ENCODE measurements at places on chromosomes 16 and 17.

DNA sequence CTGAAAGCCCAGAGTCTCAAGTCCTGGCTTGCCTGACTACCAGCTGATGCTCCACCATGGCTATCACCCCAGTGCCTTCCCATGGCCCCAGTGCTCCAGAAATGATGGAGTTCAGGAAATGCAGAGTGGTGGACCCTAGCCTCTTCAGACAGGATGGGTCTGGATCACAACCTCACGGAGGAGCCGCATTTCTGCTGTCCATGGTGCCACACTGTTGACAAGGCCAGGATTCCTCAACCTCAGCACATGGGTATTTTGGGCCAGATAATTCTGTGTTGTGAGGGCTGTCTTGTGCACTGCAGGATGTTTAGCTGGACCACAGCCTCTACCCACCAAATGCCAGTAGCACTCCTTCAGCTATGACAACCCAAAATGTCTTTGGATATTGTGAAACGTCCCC, 6.7 kb upstream of the CRHR1 start:
- DNase-seq: no peak

- no peak for DNase-seq
Observed at GRCh38 chr16:9015489-9015888, 51.8 kb upstream of the USP7 start.

DNA sequence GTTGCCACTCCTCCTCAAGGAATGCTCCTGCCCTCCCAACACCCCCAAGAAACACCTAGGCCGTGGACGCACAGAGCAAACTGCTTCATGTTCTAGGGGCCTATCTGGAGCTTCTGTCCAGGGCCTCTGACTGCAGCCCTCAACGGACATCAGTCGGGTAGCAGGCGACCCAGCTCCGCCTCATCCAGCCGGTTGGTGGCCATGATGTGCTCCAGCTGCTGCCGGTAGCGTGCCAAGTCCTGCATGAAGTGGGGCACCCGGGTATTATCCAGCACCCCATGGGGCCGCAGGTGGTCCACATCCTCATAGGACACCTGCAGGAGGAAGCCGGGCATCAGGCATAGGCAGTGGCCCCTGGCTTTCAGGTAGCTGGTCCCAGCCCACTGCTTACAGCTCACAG, 6.3 kb downstream of the NOL3 start:
- DNase-seq: no peak

DNA sequence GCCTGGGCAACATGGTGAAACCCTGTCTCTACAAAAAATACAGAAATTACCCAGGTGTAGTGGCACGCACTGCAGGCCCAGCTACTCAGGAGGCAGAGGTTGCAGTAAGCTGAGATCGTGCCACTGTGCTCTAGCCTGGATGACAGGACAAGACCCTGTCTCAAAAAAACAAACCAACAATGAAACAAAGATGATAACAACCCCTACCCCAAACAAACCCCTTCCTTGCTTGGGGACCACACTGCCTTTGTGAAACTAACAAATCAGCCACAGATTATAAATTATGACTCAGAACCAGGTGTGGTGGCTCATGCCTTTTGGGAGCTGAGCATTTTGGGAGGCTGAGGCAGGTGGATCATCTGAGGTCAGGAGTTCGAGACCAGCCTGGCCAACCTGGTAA, 75.3 kb upstream of the RPH3AL start:
- DNase-seq: no peak

GRCh38 chr17:38575781-38576180, 30.0 kb downstream of the SRCIN1 start:
- no peak for DNase-seq

GRCh38 chr17:81807839-81808238, 3.9 kb downstream of the GCGR start:
- DNase-seq: no peak

- DNase-seq: peak; percentile 93
Observed at GRCh38 chr17:72120642-72121163, at the start of gene SOX9. SOX9 (plus strand) TSS chr17:72121020; CDS start chr17:72121392, 372 bp downstream.

GRCh38 chr16:65828296-65828695, 538.2 kb upstream of the CDH5 start:
- DNase-seq: no peak

- no peak for DNase-seq
Observed at GRCh38 chr17:6508519-6509030, 47.8 kb downstream of the PITPNM3 start.

GRCh38 chr17:62309396-62309795, 71.0 kb upstream of the EFCAB3 start:
- DNase-seq: no peak

DNA sequence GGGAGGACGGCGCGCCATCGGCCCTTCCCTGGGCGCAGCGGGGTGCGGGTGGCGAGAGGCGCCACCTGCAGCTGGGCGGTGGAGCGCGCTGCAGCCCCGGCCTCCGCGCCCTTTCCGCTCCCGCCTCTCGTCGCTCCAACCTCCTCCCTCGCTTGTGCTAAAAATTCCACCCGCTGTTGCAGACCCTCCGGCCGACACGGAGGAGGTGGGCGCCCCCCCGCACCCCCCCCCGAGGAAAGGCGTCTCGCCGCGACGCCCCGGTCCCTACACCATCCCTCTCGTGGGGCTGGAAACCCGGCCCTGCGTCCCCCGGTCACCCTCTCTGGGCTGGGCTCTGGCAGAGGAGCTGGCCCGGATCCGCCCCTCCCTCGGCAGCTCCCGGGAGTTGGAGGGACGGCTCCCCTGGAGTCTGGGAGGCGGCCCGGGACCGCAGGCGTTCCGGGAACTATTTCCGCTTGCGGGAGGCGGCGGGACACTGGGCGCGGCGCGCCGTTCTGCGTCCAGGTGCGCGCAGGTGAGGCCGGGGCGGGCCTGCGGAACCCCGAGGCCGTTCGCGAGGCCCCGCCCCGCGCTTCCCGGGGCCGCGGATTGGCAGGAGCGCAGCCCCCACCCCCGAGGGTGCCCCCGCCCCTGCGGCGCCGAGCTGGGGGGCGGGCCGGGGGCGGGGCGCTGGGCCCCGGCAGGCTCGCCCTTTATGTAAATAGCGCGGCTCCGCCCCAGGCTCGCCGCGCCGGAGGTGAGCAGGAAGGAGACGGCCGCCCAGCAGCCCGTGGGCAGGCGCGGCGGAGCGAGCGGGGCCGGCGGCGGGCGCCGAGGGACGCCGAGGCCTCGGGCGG, at the start of gene LLGL2:
TSS of gene LLGL2 (plus strand) at position 728 of the 836 bp plus-strand sequence. CDS start 17,730 bp downstream, outside the sequence.
- no peak for DNase-seq

- no peak for DNase-seq
Observed at GRCh38 chr17:1212946-1213345, 33.2 kb upstream of the ABR start.

DNA sequence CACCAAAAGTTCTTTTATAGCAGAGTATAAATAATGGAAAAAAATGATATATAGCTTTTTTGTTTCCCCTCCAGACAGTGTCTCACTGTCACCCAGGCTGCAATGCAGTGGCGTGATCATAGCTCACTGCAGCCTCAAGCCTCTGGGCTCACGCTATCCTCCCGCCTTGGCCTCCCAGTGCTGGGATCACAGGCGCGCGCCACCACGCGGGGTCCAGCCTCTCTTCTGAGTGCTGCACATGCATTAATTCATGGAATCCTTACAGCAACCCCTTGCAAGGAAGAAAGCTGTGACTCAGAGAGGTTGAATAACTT, 18.0 kb upstream of the ZNF629 start:
- DNase-seq: no peak

GRCh38 chr17:78613416-78613815, 36.2 kb upstream of the DNAH17 start:
- no peak for DNase-seq

DNA sequence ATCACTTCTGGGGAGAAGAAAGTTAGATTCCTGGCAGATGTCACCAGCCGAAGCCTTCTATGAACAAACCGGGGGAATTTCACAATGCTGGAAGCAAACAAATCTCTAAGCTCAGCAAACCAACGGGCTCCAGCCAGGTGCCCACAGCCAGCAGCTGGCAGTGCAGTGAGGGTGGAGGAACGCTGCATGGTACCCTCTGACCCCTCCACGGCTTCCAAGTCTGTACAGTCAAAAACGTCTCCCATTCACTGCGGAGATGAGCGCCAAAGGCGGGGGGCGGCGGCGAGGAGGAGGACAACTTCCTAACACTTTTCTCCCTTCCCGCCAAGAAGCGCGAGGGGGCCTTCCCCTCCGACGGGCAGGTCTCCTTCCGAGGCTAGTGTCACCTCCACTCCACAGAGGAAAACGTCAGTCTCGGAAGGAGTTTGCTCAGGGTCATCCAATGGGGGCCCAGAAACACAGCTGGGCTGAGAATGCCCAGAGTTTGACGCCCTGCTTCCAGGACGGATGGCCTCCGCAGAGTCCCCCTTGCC, 924 bp downstream of the ZNF598 start:
- no peak for DNase-seq

DNA sequence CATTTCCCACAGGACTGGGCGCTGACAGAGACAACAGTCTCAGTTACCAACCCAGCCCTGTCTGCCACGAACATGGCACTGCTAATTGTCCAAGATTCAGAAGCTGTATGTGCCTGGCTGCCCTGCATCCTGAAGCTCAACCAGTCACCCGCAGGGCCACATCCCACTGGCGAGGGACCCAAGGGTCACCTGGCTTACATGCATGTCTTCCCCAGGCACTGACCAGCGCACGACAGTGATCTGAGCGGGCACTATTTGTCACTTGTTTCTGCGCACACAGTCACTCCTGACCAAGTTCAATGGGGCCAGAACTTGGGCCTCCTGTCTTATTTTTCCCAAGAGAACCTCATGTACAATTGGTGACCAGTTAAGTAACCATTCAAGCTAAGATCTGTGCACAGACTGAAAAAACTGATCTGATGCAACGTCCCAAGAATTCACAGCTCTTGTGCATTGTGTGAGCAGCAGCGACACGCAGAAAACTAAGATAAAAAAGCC, 13.1 kb downstream of the USP7 start:
- peak; percentile 67 for DNase-seq

- peak; percentile 87 for DNase-seq
Observed at GRCh38 chr16:87383505-87384161, at the start of gene FBXO31. FBXO31 (minus strand) TSS chr16:87383776; CDS start chr16:87383744, 32 bp downstream.

DNA sequence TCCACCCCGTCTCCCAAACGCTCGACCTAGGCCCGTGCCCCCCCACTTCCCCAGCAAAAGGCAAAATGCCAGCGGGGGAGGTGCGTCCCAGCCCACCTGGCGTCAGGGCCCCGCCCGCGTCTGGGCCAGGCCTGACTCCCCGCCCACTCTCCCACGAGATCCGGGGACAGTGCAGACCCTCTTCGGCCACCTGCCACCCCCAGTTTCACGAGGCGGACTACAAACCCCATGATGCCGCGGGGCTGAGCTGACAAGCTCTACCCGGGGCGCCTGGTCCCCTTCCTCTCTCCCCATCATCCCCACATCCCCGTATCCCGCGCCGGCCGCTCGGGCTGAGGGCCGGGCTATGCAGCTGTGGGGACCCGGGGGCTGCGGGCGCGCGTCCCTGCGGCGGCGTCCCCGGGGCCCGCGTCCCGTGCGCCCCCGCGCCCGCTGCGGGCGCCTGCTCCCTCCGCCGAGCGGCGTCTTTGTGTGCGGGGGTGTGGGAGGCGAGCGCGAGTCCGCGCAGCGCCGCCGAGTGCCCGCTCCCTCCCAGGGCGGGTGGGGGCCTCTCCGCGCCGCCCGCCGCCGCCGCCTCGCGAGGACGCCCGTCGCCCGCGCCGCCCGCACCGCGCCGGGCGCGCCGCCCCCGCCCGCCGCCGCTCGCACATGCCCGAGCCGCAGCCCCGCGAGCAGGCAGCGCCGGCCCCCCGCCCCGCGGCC, at the start of gene ANKRD13B:
TSS of gene ANKRD13B (plus strand) at position 283 of the 702 bp plus-strand sequence. CDS start 490 bp downstream, outside the sequence.
- DNase-seq: no peak
